Panc1 (cell line): ENCODE measurements at places on chromosomes 13 and 19. TPM values are rescaled to one million over a fixed set of nuclear protein-coding genes. Genes with fewer than 3 reads are reported as not detected.

GRCh38 chr19:45455707-45456499 lies 11.9 kb upstream of the FOSB start:
- peak; percentile 92 for DNase-seq

- DNase-seq: no peak
Observed at GRCh38 chr13:98242403-98242802, 65.3 kb upstream of the RNF113B start.

GRCh38 chr13:112800057-112800456 lies 110.2 kb downstream of the ATP11A start:
- DNase-seq: no peak

DNA sequence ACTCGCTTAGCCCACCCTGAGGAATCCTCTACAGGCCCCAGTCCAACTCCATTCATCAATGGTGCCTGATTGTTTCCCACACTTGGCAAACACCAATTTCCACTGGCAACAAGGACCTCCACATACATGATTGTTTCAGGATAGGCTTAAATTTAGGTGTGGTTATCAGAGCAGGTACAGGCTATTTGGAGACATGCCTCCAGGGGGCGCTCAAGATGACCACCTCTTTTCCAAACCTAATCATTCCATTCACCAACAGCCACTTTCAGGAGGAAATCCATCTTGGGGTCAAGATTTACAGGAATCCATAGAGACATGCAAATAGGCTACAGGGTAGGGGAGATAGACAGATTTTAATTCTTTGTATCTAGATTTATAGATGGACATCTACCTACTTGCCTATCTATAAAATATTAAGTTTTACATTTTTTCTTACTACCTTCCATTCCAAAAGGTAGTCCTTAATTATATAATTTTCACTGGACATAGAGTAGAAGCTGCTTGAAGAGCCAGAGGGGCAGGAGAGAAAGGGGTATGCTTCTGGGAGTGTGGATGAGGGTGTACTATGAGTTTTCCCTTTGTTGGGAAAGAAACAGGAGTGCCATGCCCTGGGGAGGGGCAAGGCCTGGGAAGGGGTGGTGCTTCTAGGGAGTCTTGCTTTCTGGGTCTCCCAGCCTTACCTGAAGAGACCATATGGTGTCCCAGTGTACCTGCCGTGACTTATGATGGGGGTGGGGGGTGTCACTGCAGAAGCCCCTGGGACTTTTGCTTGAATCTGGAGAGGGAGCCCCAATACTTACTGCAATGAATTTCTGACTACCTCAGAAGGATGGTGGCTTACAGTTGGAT lies 14.1 kb upstream of the PCDH8 start:
- peak; percentile 7 for DNase-seq

DNA sequence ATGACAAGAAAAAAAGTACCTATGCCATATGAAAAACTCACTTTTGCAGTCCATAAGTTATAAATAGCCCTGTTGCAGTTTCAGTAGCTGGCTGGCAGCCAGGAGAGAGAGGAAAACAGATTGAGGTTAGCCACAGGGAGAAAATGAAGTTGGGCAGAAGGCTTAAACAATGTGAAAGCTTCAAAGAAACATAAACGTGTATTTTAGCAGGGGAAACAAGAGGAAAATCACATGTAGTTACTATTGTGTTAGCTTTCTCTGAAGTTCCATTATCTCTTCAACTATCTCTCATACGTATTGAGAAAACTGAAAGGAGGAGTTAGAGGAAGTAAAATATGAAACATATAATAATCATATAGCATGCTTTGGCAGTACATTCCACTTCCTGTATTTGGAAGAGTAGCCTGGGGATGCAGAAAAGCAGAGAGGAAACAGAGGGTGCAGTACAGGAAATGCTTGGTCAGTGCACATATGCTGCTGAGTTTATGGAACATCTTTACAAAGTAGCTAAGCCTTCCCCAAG lies 1551.1 kb downstream of the EFNB2 start:
- no peak for DNase-seq

DNA sequence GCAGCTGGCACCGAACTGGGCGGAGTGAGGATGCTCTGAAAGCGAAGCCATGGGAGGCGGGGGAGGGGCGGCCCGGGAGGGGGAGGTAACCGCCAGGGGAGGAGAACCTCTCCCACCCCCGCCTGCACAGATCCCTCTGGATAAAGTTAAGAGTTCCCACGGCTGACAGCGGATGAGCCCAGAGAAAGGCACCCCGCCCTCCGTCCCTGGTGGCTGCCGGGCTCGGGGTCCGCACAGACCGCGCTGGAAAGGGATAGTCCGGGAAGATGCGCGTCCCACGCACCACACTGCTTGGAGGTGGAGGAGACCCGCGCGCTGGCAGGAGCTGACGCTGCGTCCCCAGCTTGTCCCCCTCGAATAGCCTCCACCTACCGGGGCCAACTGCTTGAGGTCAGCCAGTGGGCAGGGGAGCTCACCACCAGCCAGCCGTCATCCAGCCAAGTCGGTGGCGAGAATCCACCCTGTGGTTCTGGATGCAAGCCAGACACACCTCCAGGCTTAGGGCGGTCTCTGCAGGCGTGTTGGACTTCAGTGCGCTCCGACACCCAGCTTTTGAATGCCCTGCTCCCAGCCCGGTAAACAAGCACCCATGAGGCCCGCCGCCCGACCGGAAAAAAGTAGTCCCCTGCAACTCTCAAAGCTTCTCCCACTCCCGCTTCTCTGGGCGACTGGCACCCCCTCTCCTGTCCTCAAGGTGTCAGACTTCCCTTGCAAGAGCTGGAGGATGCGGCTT lies at the start of gene TRPC4:
Gene TRPC4, minus strand, starts transcription at position 17 of the 733 bp plus-strand sequence. CDS start 86,439 bp downstream, outside the sequence.
- DNase-seq: no peak

DNA sequence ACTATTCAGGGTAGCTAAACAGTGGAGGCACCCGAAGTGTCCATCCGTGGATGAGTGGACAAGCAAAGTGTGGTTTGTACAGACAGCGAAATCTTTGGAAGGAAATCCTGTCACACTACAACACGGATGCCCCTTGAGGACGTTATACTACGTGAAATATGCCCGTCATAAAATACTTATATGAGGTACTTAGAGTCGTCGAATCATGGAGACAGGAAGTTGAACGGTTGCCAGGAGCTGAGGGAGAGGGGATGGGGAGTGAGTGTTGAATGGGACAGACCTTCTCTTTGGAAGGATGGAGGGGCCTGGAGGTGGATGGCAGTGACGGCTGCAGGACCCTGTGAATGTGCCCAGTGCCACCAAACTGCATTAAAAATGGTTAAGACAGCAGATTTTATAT lies 11.6 kb downstream of the ATP4B start:
- DNase-seq: no peak

DNA sequence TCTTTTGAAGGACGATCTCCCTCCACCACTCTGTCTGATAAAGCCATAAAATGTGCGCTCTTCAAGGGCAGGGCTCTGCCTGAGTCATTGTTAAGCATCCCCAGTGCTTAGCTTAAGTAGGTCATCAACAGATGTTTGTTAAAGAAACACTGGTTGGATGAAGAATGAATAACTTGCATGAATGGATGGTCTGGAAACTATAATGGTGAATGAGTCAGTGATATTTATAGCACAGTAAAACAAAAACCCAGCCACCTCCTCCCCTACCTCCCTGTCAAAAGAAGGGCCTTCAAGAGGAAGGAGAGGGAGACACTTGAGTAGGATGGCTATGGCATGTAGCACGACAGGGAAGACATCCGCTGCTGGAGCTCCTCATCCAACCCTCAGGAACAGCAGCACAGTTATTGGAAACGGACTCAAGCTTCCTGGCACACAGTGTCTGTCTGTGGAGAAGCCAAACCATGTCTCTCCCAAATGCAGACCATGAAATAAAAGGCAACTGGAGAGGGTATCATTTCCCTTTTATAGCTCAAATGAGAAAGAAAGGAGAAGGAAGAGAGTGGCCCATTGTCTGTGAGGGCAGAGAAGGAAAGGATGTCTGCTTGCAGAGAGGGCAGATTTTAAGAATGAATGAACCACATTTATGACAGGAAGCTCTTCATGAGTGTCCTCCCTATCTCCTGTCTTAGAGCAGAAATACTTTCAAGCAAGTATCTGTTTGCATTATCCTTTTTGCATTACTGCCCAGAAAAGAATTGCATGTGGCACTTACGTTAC lies 183.5 kb upstream of the UBL3 start:
- no peak for DNase-seq

- DNase-seq: no peak
Observed at GRCh38 chr13:25210842-25211569, 38.9 kb upstream of the AMER2 start.

Gene CD70
- total RNA-seq: 45.4 TPM

Gene ERICH4
- not detected for total RNA-seq
